Prostate gland (tissue), 2 donors: ENCODE measurements at places on chromosomes 1 and 21.
A peak's percentile ranks its signal among the peaks of the same experiment; 100 is the strongest.

DNA sequence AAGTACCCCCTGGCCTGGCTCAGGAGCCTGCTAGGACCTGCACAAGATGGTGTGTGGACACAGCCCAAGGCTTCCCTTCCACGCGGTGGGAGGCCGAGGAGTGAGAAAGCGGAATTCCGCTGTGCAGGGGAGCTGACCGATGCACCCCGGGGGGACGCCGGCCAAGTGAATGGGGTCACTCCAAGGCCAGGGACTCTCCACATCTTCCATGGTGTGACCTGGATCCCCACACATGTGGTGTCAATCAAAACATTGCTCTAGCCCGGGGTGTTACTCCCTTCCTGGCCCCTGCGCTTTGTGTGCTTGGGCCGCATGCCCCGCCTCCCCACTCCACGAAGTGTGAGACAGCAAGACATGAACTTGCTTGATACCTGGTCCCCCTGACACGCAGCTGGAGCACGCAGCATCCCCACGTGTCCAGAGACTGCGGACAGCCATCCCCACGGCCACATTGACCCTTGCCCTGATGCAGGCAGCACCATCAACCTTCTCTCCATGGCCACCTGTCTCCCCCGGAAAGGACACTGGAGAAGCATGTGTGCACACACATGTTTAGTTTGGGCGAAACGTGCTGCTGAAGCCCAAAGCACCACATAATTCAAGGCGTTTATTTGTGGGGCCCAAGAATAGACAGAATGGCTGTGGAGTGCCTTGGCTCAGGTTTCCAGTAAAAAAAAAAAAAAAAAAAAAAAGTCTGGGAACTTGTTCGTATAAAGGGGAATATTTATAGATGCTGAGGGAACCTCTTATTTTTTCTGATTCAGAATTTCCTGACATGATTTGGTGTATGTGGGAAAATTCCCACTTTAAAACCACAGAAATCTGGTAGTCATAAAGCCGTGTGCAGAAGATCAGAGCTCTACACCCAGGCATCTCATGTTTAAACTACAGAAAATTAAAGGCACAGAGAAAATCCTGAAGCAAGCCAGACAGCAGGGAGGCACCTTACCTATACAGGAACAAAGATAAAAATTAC, 171.7 kb downstream of the HUNK start:
- no peak for DNase-seq

DNA sequence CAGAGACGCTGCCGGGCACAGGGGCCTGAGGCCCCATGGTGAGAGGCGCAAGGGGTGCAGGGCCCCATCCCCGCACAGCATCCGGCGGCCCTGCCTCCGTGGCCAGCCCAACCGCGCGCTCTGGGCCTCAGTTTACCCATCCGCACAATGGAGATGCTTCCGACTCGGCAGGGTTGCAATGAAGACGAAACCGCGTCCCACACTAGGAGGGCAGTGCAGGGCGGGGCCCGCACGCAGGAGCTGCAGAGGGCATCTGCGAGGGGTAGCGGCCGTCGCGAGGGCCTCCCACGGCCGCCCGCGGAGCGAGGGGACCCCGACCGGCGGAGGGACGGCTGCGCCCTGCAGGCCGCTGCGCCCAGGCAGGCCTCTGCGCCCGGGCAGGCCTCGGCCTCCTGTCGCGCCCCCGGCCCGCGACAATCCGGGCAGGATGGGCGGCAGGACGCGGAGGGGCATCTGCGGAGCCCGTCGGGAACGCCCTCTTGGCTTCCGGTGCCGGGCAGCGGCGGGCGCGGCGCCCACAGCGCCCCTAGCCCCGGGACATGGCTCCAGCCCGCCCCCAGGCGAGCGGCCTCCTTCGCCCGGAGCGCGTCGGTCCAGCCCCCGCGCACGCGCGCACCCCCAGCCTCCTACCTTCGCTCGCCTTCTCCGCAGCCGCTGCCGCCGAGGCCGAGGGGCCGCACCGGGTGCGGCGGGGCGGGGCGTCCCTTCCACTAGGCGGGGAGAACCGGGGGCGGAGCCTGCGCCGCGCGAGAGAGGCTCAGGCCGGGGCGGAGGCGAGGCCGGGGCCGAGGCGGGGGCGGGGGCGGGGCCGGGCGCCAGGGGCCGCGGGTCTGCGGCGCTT, 15.3 kb downstream of the RNU1-1 start:
- peak; percentile 88 for DNase-seq

DNA sequence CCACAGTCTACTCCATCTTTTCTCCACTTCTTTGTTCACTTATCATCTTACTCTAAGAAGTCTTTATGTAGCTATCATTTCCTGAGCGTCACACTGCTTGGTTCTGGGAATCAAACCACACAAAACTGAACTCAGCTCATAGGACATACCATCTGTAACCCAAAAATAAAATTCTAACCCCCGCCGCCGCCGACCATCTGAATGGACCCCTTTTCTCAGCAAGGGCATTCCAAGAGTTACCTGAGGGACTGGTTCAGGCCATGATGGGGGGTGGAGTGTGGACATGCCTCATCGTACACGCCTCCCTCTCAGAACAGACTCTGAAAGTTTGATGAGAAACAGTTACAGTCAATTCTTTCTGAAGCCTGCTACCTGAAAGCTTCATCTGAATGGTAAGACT, 12.6 kb upstream of the CHI3L2 start:
- no peak for DNase-seq

DNA sequence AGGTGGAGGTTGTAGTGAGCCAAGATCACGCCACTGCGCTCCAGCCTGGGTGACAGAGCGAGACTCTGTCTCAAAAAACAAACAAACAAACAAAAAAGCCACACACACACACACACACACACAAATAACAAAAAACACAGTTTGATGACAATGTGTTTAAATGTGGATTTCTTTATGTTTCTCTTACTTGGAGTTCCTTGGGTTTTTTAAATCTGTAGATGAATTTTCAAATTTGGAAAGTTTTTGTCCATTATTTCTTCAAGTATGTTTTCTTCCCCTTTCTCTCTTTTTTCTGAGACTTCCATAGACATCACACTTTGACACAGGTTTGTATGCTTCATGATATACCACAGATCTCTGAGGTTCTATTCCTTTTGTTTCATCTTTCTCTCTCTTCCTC, 12.1 kb upstream of the PPIE start:
- DNase-seq = no peak

- DNase-seq = no peak
These were observed 48.6 kb downstream of the CTH start for GRCh38 chr1:70459496-70460225.

- no peak for DNase-seq
These were observed 103.9 kb downstream of the ZBTB18 start for GRCh38 chr1:244154872-244155531.

GRCh38 chr1:176450526-176450925, 12.4 kb upstream of the PAPPA2 start:
- DNase-seq = no peak

DNA sequence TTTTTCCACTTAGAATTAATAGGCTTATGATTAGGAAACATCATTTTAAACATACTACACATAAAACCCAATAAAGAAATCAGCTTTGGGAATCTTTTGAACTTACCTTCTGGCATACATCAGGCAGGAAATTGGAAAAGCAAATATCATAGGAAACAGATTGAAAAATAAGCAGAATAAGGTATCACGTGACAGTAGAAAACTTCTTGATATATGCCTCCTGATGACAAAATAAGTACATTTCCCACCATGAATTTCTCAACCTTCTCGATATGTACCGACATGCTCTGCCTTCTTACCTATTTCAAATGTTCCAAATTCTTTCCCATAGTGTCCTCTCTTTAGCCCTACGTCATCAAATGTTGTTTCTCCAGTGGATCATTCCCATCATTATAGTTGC, 72.4 kb downstream of the CLCA4 start:
- DNase-seq = no peak

GRCh38 chr1:175354080-175354479, 161.5 kb upstream of the KIAA0040 start:
- DNase-seq = no peak

GRCh38 chr1:228361314-228362140, 45.1 kb downstream of the TRIM11 start:
- DNase-seq = no peak

- no peak for DNase-seq
These were observed 444.9 kb upstream of the PKN2 start for GRCh38 chr1:88239205-88239604.

DNA sequence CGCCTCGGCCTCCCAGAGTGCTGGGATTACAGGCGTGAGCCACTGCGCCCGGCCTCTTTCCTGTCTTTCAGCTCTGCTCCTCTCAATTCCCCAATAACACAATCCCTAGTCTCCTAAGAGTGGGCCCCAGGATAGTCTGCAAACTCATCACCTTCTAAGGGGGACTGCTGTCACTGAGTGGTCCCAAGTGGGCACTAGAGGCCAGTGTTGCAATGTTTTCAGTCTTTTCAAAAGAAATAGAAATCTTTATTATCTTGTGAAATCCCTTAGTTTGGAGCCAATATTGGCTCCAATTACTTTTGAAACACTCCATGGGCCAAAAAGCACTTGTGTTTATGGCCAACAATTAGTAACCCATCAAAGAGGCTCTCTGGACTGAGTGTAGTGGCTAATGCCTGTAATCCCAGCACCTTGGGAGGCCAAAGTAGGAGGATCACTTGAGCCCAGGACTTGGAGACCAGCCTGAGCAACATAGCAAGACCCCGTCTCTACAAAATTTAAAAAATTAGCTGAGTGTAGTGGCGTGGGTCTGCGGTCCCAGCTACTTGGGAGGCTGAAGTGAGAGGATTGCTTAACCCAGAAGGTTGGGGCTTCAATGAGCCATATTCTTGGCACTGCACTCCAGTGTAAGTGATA, 28.6 kb upstream of the ZNF697 start:
- DNase-seq = no peak

- DNase-seq = no peak
These were observed 132.9 kb downstream of the SYF2 start for GRCh38 chr1:25099343-25099951.

DNA sequence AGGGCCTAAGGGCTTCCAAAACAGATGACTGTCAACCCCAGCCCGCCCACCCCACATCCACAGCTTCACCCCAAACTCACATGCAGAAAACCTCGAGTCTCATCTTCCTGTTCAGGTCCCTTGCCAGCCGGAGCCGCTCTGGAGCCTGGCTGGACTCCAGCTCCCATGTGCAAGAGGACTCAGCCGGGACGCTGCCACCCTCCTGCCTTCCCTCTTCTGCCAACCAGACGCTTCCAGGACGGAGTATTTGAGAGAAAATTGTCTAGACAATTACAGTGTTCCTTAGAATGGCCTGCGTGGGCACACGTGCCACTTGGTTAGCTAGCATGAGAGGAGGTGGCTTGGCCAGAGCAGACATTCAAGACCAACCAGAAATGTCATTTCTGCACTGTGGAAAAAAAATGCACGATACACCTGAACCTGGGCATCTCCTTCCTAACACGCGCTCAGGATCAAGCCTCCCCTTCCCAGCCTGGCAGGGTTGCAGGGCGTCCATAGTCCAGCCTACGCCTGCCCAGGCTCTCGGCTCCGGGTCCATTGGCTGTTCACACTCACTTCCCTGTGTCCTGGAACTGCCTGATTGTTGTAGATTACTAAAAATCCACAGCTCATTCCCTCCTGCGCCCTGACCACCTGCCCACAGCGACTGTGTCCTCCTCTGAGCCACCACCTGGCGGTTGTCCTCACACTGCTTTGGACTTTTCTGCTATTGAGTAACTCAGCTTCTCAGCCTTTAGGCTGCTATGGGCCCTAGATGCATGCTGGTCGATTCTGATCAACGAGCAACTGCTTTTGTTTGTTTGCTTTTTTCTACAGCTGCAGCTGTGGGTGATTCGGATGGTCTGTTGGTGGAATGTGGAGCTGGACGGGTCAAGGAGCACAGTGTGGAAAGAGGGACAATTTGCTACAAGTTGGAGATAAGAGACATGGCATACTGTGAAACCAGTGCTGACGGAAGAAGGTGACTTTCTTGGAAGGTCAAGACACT, at the start of gene CLDN14:
Gene CLDN14, minus strand, starts transcription at position 708 of the 988 bp plus-strand sequence. CDS start 18,427 bp downstream, outside the sequence.
- peak; percentile 57 for DNase-seq

- DNase-seq = no peak
These were observed 29.3 kb downstream of the TNNT2 start for GRCh38 chr1:201348211-201348566.

DNA sequence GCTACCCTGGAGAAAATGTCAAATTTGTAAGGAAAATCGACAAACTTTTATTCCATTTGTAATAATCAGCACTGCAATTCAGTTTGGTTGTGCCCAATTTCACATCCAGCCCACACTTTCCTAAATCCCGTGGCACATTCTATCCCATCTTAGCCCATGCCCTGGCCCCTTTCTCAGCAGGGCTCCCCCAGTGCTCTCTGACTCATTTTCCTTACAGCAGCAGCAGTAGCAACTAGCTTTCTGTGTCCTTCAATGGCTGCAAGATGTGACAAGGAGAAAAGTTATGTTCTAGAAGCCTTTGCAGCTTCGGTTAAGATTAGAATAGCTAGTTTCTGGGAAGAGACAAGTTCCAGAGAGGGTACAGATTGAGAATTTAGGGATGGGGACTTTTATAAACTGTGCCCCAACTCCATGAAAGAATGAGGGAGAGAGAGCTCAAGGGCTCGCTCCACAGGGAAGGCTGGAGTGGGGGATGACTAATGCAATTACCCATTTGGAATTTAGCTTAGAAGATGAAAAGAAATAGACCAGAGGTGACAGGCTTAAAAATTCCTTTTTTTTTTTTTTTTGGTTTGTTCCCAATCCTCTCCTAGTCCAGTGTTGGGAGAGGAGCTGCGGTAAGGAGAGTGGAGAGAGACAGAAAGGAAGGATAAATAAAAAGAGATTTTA, 47.0 kb upstream of the POU2F1 start:
- no peak for DNase-seq

GRCh38 chr1:33143698-33144097, 38.1 kb downstream of the TRIM62 start:
- DNase-seq = no peak

DNA sequence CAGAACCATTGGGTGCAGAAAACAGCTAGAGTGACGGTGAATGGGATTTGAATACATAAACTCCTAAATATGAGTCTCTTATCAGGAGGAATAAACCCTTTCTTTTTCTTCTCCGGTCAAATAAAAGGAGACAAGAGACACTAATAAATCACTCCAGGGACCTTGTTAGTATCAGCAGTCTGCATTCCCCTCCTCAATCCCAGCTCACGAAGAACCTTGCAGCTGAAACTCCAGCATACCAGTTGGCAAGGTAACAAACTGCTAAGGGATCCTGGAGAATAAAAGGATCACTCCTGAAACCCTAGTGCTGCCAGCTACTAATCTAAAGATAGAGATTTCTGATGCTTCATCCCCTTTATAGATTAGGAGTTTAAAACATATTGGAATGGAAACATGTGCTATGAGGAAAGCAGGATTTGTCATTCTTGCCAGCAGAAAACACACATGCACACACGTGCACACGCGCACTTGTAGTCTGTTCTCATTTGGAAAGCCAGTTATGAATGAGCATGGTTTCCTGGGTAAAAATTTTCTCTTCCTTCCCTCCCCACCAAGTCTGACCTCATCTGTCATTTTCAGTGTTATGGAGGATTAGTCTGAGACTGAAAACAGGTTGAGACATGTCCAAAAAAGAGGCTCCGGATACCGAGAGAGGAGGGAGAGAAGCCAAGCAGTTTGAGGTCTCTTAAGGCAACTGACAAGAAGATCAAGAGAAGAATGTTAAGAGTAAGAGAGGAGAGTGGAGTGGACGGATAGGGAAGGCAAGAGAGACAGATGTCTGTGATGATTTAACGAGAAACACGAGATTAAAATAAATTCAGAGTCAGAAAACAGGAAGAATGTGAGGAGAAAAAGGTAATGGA, 10.9 kb downstream of the IER5 start:
- no peak for DNase-seq
